Activated T-helper 17 cell treated with anti-CD3 and anti-CD28 coated beads, Interleukin-2, amount 50 U/mL, for 72 hours (primary cell): ENCODE measurements at places on chromosomes 12 and 14. TPM values are rescaled to one million over a fixed set of nuclear protein-coding genes. Genes with fewer than 3 reads are reported as not detected.

Gene POTEG
- total RNA-seq, result not detected

Gene LMNTD1
- not detected for total RNA-seq

Gene DUSP16
- 125 TPM for total RNA-seq

Gene RASSF9
- not detected for total RNA-seq

Gene LRP1
- total RNA-seq, result 2.4 TPM

Gene RFX4
- not detected for total RNA-seq

Gene LIMA1
- total RNA-seq, result 61.8 TPM

Gene PTGR2
- total RNA-seq, result 10.3 TPM

Gene PTPN6
- total RNA-seq, result 134 TPM

Gene MAP3K9
- 6.8 TPM for total RNA-seq

Gene BTBD7
- total RNA-seq, result 10.1 TPM

Gene BAZ2A
- 97.8 TPM for total RNA-seq

Gene GNPNAT1
- 18.7 TPM for total RNA-seq

Gene DHRS4
- 14.6 TPM for total RNA-seq

Gene FZD10
- not detected for total RNA-seq

Gene PARP11
- 17.4 TPM for total RNA-seq

Gene KLHDC2
- total RNA-seq, result 14.4 TPM
